ENCODE measurements at places on chromosomes 6 and 20. TPM values are rescaled to one million over a fixed set of nuclear protein-coding genes. Genes with fewer than 3 reads are reported as not detected.
A peak's percentile ranks its signal among the peaks of the same experiment; 100 is the strongest.

- H3K27me3 ChIP-seq = no peaks in the 10 kb centered on the region
- no peak overlapping the region for H3K27ac ChIP-seq
- DNase-seq = no peak
- H3K4me3 ChIP-seq = no peak overlapping the region
- no peaks in the 10 kb centered on the region for H3K36me3 ChIP-seq
Measured at GRCh38 chr6:107670792-107671199, 153.3 kb downstream of the SCML4 start.

DNA sequence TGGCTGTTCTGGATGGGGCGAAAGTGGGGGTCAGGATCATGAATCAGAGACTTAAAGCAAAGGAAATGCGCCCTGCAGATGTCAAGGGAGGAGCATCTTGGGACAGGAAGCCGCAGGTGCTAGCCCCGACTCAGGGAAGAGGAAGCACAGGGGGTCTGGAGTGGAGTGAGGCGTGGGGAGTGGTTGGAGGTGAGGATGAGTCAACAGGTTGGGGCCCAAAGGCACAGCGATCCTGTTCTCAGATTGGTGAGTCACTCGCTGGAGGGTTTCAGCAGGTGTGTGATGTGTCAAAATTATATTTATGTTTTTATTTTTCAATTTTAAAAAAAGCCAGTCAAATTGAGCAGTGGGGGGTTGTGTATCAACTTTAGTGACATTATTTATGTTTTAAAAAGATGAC lies 19.0 kb downstream of the PACSIN1 start:
- DNase-seq = peak; percentile 94
- H3K4me1 ChIP-seq = peaks cover 22% of the 10 kb centered on the region
- H3K36me3 ChIP-seq = no peaks in the 10 kb centered on the region
- H3K27me3 ChIP-seq = no peaks in the 10 kb centered on the region
- peak overlapping the region; percentile 72 for H3K27ac ChIP-seq

DNA sequence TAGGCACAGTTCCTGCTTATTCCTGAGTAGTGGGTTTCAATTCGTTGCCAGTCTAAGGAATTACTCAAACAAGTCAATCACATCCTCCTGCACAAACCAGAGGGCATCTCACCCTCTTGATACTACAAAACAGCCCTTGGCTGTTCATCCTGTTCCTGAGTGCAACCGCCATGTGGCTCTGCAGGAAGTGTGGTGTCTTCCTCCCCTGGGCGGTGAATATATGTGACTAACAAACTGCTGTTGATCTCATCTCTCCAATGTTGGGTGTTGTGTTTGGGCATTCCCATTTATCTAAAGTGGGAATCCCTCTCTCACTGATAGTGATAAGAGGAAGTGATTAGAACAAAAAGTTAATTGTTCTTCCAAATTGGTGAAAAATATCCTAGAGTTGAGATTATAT lies 163.0 kb downstream of the TBX18 start:
- H3K27ac ChIP-seq = no peak overlapping the region
- no peaks in the 10 kb centered on the region for H3K36me3 ChIP-seq
- H3K4me3 ChIP-seq = no peak overlapping the region
- H3K4me1 ChIP-seq = no peaks in the 10 kb centered on the region
- no peaks in the 10 kb centered on the region for H3K27me3 ChIP-seq

DNA sequence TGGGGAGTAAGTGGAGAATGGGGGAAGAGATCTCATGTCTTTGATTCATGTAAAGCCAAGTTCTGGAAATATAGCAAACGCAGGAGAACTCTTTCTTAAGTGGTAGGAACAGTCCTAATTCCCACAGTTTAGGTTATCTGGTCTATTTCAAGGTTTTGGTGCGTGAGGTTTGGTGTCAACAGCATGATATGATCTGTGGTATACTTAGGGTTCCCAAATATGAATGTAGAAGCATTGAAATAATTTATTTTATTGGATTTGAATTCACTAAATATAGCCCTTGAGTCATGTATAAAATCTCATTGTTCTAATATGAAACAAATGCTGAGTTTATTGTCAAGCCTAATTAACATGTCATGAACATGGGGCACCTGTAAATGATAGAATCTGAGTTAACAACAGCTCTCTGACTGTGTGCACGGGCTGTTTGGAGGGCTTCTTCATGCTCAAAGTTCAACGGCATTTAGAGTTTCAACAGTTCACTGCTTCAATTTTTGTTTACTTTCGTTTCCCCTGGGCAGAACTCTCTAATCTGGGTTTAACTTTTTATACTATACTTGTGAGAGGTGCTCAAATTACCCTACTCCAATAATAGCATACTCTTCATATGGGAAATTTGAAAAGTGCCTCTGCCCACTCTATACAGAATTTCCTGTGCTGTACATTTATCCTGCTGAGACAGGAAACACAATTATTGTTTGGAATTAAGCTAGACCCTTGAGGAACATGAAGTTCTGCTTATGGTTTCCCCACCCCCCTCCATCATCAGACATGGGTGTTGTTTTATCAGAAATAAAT lies 236.3 kb upstream of the ZNF217 start:
- peak overlapping the region; percentile 47 for H3K4me3 ChIP-seq
- peaks cover 61% of the 10 kb centered on the region for H3K4me1 ChIP-seq
- H3K27ac ChIP-seq = peak overlapping the region; percentile 100
- H3K27me3 ChIP-seq = no peaks in the 10 kb centered on the region
- H3K36me3 ChIP-seq = no peaks in the 10 kb centered on the region

DNA sequence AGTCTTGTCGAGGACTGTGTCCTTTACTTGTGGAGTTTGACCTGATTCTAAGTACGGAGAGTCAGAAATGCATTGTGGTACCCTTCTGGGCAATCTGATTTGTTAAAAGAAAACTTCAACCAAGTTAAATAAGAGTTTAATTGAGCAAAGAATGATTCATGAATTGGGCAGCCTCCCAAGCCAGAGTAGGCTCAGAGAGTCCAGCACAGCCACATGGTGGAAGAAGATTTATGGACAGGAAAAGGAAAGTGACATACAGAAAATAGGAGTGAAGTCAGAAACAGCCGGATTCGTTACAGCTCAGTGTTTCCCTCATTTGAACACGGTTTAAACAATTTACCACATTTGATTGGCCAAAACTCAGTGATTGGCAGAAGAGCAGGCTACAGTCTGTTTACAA lies 329.2 kb downstream of the DHX35 start:
- H3K36me3 ChIP-seq = no peaks in the 10 kb centered on the region
- no peak overlapping the region for H3K4me3 ChIP-seq
- no peaks in the 10 kb centered on the region for H3K27me3 ChIP-seq
- no peak overlapping the region for H3K27ac ChIP-seq
- DNase-seq = no peak

DNA sequence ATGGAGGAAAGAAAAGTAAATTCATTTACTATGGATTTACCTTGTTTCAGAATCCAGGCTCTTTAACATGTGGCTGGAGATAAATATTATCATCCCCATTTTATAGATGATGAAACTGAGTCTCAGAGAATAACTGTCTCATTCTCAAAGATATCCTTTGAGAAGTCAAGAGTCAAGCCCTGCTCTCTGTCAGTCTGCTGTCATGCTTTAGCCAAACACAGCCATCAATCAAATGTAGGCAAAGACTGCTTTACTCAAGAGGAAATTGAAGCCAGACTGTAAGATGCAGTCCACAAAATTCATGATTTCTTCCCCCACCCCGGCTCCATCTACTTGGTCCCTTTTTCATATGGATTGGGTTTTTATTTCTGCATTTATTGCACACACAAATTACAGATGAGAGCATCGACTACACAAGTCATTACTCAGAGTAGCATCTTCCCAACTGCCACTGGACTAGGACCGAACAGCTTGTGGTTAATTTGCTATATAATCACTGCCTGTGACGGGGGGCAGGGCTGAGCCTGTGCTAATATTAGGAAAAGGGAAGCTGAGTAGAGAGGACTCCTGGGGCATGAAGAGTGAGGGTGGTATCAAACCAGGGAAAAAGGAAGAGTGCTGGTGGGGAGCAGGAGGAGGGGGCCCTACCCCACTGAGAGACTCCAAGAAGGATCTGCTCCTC lies 102.7 kb upstream of the TOP1 start:
- H3K27me3 ChIP-seq = peaks cover 62% of the 10 kb centered on the region
- H3K4me3 ChIP-seq = no peak overlapping the region
- H3K4me1 ChIP-seq = no peaks in the 10 kb centered on the region
- H3K27ac ChIP-seq = no peak overlapping the region

GRCh38 chr20:37205130-37205529 lies 25.8 kb upstream of the MROH8 start:
- DNase-seq = no peak
- no peak overlapping the region for H3K4me3 ChIP-seq
- no peak overlapping the region for H3K27ac ChIP-seq
- peaks cover 9% of the 10 kb centered on the region for H3K4me1 ChIP-seq
- H3K27me3 ChIP-seq = no peaks in the 10 kb centered on the region
- peaks cover 57% of the 10 kb centered on the region for H3K36me3 ChIP-seq

The PNPLA1 gene
- not detected for total RNA-seq

- DNase-seq = no peak
- no peak overlapping the region for H3K27ac ChIP-seq
- peaks cover 13% of the 10 kb centered on the region for H3K4me1 ChIP-seq
- no peaks in the 10 kb centered on the region for H3K27me3 ChIP-seq
- no peak overlapping the region for H3K4me3 ChIP-seq
Measured at GRCh38 chr6:43078691-43079090, 2.6 kb downstream of the PTK7 start.

GRCh38 chr6:68638230-68638900 lies 3.3 kb downstream of the ADGRB3 start:
- H3K36me3 ChIP-seq = no peaks in the 10 kb centered on the region
- no peak overlapping the region for H3K27ac ChIP-seq
- no peaks in the 10 kb centered on the region for H3K4me1 ChIP-seq
- peaks cover 15% of the 10 kb centered on the region for H3K27me3 ChIP-seq
- no peak overlapping the region for H3K4me3 ChIP-seq

DNA sequence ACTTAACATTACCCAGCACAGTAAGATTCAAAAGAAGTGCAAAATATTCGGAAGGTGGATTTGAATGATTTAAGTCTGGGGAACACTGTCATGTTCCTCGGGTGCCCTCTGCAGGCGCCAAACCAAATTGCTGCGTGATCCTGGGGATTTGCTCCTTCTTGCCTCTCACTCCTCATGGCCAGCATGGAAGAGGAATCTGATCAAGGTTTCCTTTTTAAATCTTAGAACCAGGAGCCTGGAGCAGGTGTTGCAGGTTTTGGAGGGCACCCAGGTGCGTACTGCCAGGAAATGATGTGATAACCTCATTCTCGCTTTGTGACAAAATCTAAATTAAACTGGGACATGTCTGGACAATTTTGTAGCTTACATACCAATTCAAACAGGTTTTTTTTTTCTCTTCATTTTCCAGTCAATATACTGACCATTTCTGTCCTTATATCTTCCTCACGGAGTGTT lies 8.1 kb upstream of the PFDN4 start:
- peaks cover 26% of the 10 kb centered on the region for H3K4me1 ChIP-seq
- DNase-seq = peak; percentile 81
- H3K27ac ChIP-seq = no peak overlapping the region
- H3K27me3 ChIP-seq = no peaks in the 10 kb centered on the region
- H3K36me3 ChIP-seq = no peaks in the 10 kb centered on the region

The SLC17A9 gene
- total RNA-seq = 0.22 TPM

- no peak overlapping the region for H3K4me3 ChIP-seq
- H3K36me3 ChIP-seq = no peaks in the 10 kb centered on the region
- no peak overlapping the region for H3K27ac ChIP-seq
- H3K27me3 ChIP-seq = no peaks in the 10 kb centered on the region
- no peak for DNase-seq
- 0 out of 2 replicates have a peak, but pooled peaks cover 15% of the 10 kb centered on the region for H3K4me1 ChIP-seq
Measured at GRCh38 chr6:149246691-149247384, 70.7 kb upstream of the TAB2 start.

The BMP2 gene
- total RNA-seq = not detected

The APOM gene
- total RNA-seq = 2.9 TPM

The PKIB gene
- total RNA-seq = 4.8 TPM

DNA sequence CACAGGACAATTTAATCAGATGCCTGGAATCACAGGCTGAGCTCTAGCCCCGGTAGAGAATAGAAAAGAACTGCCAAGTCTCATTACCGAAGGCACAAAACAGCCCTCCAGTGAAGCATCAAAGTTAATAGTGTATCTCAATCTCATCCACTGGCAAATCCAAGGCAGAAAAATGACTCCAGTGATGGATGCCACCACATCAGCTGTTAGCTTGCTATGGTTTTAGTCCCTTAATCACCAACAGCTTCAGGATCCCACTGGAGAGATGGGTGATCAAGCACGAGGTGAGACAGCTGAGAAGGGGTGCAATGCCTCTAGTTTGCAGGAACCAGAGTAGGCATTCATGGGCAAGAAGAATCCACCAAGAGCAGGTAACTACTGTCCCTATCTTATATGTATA lies 81.8 kb downstream of the STK35 start:
- no peak for DNase-seq
- no peak overlapping the region for H3K27ac ChIP-seq
- no peak overlapping the region for H3K4me3 ChIP-seq
- no peaks in the 10 kb centered on the region for H3K4me1 ChIP-seq

DNA sequence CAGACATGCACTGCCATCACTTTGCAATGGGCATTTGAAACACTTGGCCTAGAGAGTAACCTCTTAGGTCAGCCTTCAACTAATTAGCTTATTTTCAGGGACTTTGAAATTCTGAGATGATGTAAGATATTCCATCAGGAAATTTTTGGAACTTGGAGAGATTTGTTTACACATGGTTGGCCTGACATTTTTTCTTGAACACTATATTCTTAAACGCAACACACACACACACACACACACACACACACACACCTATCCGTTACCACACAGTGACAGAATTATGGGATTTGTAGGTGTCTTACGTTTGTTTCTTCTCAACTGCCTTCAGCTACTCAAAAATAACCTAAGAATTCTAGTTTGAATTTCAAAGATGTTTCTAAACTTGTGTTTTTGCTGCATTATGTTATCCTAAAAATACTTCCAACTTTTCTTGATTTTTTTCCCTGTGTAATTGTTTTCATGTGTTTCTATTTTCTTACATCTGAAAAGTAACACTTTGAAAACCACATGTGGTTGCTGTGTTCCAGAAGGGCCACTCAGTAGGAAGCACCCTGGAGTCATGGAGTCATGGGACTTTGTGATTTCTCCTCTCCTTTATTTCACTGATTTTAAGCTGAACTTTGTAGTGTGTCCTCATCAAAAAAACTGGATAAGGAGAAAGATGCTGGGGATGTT lies 31.9 kb downstream of the MARCKS start:
- no peak overlapping the region for H3K27ac ChIP-seq
- H3K4me3 ChIP-seq = no peak overlapping the region
- DNase-seq = no peak
- H3K27me3 ChIP-seq = no peaks in the 10 kb centered on the region

The TP53TG5 gene
- total RNA-seq = 0.23 TPM

All from PC-9 (cell line).